Activated naive CD8-positive, alpha-beta T cell treated with anti-CD3 and anti-CD28 coated beads, Interleukin-2, amount 50 U/mL, for 16 hours (primary cell): ENCODE measurements at places on chromosomes 4 and X.

- no peak for DNase-seq
These were observed 1.2 kb upstream of the SHOX start for GRCh38 chrX:629230-630006.

- no peak for DNase-seq
These were observed 396.6 kb downstream of the ADGRL3 start for GRCh38 chr4:61596606-61597340.

GRCh38 chr4:113975578-113975977 lies 3.9 kb downstream of the ARSJ start:
- DNase-seq = no peak

GRCh38 chr4:121155893-121156292 lies 8.2 kb downstream of the TNIP3 start:
- DNase-seq = no peak

- no peak for DNase-seq
These were observed 7.5 kb upstream of the PHEX start for GRCh38 chrX:22024577-22024976.
